ENCODE measurements at places on chromosomes 16 and 17.

DNA sequence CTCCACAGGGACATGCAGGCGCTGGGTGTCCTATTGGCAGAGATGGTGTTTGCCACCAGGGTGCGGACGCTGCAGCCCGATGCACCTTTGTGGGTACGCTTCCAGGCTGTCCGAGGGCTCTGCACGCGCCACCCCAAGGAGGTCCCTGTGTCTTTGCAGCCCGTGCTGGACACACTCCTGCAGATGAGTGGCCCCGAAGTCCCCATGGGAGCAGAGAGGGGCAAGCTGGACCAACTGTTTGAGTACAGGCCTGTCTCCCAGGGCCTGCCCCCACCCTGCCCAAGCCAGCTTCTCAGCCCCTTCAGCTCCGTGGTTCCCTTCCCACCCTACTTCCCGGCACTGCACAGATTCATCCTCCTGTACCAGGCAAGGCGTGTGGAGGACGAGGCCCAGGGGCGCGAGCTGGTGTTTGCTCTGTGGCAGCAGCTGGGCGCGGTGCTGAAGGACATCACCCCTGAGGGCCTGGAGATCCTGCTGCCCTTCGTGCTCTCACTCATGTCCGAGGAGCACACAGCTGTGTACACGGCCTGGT is 2.8 kb downstream of the WDR81 start:
- DNase-seq = no peak

GRCh38 chr17:75115555-75115954 is 5.8 kb downstream of the ARMC7 start:
- no peak for DNase-seq

DNA sequence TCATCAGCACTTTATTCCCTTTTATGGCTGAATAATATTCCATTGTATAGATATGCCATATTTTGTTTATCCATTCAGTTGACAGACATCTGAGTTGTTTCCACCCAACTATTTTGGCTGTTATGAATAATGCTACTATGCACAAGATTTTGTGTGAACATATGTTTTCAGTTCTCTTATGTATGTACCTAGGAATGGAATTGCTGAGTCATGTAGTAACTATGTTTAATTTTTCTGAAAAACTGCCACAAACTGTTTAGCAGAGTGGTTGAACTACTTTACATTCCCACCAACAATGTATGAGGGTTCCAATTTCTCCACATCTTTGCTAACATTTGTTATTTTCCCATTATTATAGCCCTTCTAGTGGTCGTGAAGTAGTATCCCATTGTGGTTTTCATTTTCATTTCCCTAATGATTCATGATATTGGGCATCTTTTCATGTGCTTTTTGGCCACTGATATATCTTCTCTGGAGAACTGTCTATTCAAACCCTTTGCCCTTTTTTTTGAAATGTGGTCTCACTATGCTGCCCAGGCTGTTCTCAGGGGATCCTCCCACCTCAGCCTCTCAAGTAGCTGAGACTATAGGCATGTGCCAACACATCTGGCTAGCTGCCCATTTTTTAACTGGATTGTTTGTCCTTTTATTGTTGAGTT is 26.3 kb downstream of the SMURF2 start:
- DNase-seq = no peak

DNA sequence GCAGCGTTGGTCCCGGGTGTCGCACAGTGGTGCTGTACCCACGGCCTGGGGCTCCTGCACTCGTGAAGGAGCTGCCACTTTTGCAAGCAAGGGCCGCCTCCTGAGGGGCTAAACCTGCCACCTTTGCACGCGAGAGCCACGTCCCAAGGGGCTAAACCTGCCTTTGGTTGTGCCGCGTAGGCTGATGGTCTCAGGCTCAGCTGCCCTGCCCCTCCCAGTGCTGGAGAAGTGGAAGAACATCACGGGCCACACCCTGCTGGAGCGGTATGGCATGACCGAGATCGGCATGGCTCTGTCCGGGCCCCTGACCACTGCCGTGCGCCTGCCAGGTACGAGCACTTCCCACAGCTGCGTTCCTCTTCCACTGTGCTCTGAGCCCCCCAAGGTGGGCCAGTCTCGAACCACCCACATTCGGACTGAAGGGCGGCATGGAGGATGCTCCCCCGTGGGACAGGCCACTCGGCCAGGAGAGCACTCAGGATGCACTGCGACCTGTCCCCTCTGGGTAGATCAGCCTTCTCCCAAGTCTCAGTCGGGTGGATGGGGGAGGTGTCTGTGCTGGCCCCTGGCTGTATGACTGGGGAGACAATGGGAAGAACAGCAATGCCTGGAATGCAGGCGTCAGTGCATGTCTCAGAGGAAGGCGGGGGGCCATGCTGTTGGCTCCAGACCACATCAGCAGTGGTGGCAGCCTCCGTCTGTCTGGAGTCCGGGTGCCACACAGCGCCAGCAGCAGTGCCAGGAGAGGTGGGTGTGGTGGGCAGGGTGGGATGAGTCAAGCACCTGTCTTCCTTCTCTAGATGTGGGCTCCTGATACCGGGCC is 20.7 kb downstream of the ACSF3 start:
- no peak for DNase-seq

DNA sequence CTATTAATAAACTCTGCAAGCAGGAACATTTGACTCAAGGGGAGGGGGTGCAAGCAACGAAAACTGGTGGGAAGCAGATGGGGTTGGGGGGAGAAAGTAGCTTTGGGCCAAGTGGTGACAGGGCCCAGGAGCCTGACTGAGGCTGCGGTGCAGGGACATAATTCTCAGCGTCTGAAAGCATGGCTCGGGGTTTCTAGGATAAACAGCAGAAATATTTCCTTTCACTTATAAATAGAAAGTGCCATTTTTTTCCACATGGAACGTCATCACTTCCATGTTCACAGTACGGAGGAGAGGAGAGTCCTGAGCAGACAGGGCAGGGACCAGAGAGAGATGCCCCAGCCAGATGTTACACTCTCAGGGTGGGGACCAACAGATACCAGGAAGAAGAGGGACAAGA is 197.1 kb downstream of the ZFHX3 start:
- DNase-seq = no peak

DNA sequence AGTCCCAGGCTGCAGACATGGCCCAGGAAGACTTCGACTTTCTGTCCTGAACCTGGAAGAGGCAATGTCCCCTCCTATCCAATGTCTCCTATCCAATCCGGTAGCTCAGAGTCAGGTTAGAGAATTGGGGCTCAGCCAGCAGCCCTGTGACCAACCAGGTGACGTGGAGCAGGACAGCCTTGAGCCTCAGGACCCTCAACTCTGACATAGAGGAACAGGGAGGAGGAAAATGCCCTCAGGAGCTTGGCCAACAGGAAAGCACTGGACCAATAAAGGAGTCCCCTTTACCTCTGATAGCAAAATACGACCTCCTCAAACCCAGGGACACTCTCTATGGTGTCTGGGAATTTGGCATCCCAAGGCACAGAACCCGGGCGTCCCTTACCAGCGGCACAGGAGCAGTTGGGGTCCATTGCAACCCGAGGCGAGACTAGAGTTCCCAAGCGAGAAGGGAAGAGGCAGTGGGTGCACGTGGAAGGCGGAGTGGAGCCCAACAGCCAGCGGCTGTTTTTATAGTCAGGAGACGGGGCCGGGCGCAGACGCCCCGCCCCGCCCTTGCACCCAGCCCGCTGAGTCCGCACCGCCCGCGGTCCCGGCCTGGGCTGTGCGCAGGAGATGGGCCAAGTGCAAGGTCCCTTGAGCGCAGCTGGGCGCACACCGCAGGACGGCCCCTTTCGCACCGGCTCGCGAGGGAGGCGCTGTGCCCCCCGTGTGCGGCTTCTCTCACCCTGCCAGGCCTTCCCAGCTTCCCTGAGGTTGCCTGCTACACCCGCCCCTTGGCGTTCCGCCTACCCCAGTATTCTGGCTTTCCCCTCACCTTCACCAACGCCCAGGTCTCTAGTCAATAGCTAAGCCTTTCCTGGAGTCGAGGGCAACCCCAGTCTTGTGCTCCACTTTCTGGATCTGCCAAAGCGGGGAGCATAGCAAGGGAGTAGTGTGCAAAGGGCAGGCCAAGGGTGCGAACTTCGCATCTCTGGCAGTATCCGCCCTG is at the start of gene MT1G:
Gene MT1G (minus strand): TSS at position 485 of the 991 bp plus-strand sequence. CDS start 72 bp downstream, at position 413.
- no peak for DNase-seq

- DNase-seq = no peak
Measured at GRCh38 chr16:75262104-75262799, 10.8 kb upstream of the BCAR1 start.

DNA sequence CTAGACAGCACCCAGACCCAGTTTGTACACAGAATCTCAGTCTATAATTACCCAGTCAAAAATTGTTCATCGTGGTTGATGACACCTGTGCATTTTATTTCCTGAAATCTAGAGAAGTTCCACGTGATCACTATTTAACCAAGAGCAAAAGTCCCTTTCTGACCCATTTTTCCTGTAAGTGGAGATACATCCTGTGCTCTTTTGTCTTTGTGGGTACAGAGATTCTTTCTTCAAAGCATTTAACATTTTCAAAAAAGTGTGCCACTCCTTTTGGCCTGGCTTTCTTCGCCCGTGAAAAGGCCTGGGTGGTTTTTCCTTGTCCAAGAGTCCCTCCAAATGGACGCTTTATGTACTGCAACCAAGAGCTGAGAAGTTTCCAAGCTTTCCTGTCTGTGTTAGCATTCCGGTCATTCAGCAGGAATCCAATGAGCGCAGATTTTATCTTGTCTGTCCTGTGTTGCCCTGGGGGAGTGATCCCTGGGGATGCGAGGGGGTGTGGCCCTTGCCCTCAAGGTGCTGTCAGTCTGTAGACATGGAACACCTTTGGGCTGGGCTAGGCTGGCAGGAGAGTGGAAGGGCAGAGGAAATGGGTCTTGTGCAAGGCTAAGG is 161.1 kb upstream of the CACNG5 start:
- DNase-seq = peak; percentile 17

DNA sequence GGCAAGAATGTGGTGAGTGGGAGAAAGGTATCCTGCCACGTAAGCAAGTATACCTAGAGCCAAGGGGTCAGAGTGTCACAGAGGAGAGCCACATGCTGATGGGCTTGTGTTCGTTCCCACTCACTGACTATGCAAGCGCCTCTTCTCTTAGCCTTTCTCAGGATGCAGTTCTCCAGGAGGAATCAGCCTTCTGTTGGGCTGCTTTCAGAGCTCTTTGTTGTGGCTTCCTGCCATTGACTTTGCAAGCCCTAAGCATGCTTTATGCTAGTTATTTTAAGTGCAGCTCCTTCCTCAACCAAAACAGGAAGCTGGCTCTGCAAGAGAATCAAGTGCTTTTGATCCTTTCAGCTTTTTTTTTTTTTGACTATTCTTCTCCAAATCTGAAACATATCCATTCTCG is 66.6 kb downstream of the SIAH1 start:
- no peak for DNase-seq

GRCh38 chr17:68591583-68591982 is 9.6 kb downstream of the FAM20A start:
- no peak for DNase-seq

GRCh38 chr17:33233811-33234177 is 59.3 kb downstream of the ASIC2 start:
- DNase-seq = no peak

GRCh38 chr16:79402356-79402755 is 198.2 kb downstream of the MAF start:
- DNase-seq = no peak

- peak; percentile 42 for DNase-seq
Measured at GRCh38 chr17:7177191-7177953, 1.8 kb downstream of the ASGR1 start.

GRCh38 chr16:66273053-66273452 is 93.4 kb upstream of the CDH5 start:
- no peak for DNase-seq

DNA sequence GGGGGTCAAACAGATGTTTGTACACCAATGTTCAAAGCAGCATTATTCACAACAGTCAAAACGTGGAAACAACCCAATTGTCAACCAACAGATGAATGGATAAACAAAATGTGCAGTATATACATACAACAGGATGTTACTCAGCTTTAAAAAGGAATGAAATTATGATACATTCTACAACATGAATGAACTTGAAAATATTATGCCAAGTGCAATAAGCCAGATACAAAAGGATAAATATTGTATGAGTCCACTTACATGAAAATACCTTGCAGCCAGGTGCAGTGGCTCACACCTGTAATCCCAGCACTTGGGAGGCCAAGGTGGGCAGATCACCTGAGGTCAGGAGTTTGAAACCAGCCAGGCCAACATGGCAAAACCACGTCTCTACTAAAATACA is 39.9 kb downstream of the UBE2G1 start:
- DNase-seq = no peak

- no peak for DNase-seq
Measured at GRCh38 chr17:40063187-40063771, 514 bp downstream of the THRA start.

- DNase-seq = no peak
Measured at GRCh38 chr17:49715216-49715615, 7.5 kb upstream of the SLC35B1 start.

GRCh38 chr17:74871356-74872076 is 1.3 kb downstream of the FDXR start:
- DNase-seq = no peak

DNA sequence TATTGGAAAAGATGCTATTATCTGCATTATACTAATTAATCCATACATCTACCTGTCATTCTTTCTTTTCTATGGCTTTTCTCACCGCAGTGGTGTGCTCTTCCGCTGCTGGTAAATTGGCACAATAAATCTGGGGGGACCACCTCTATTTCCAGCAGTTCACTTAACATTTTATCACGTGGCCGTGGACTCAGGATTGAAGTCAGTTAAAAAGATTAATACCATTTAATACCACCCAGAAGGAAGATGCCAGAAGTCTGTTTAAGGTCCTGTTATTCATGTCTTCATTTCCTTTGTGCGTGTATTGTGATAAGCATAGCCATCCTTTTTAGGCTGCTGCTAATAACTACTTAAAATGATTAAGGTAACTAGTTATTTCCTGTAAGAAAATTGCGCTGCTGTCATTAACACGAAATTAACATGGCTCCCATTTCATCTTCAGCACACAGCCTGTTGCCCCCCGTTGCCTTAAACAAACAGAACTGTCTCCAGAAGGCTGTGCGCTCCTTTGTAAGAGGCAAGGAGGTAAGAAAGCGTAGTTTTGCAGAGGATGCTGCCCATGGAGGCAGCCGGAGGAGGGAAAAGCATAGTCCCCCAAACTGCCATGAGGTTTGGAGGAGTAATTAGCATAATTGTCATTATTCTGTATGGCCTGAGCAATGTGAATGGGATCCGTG is 414.4 kb downstream of the UTP18 start:
- no peak for DNase-seq

DNA sequence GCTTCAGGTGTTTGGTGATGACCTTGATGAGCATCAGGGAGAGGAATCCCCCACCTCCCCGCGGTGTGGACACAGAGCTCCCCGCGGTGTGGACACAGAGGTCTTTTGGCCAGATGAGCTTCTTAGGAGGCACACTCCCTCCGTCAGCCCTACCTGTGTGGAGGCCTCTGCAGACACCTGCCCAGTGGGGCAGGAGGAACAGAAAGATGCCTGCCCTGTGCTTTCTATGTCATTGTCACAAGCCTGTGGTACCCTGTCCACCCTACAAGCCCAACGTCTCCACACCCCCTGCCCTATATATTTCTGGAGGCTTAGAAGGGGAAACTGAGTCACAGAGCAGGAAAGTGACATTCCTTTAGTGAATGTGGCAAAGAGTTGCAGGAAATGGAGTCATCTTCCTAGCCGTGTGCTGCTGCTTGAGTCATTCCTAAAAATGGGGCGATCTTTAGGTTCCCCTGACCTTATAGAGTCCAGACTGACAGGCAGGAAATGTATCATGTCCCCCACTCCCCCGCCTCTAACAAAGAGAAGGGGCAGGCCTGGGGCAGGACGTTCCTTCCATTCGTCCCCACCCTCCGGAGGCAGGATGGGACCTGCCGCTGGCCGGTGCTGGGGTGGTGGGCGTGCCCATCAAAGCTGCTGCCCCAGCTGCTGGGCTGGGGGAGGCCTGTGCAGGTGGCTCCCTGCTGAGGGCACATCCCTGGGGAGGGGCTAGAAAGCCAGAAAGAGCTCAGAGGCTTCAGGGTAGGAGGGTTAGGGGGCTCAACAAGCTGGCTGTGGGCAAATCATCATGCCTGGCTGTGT is 1.0 kb upstream of the C16orf74 start:
- no peak for DNase-seq

Measured in stimulated activated CD8-positive, alpha-beta memory T cell treated with anti-CD3 and anti-CD28 coated beads, Interleukin-4, amount 100 ng/mL, for 1 hour (primary cell).